ENCODE measurements at places on chromosomes 3 and 15.
A peak's percentile ranks its signal among the peaks of the same experiment; 100 is the strongest.

DNA sequence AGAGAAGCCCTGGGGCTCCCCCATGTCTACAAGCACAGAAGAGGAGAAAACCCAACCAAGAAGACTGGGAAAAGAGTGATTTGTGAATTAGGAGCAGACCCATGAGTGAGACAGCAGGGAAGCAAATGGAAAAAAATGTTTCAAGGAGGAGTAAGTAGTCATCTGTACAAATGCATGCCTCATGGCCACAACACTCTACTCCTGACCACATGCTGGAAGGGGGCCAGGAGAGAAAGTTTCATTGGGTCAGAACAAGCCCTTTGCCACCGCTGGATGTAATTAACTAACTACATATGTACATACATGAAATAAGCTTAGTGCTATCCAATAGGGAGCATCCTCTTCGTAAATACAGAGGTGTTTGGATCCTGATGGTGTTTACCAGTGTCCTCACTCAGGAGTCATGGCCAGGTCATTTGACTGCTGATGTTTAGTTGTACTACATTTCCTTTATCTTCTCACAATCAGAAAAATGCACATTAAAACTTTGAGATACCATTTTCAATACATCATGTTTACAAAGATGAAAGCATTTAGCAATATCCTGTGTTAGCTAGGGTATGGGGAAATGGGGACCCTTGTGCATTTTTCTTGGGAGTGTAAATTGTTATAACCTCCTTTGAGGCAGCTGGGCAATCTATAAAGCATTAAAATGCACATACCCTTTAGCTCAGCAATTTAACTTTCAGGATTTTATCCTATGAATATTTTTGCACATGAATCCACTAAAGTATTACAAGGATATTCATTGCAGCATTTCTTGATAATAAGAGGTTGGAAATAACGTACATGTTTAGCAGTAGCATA lies 27.1 kb downstream of the CLRN1 start:
- no peak for DNase-seq

- DNase-seq, result no peak
Observed at GRCh38 chr15:95839367-95839782, 491.1 kb upstream of the NR2F2 start.

- DNase-seq, result no peak
Observed at GRCh38 chr3:24145981-24146822, 201.1 kb downstream of the NR1D2 start.

DNA sequence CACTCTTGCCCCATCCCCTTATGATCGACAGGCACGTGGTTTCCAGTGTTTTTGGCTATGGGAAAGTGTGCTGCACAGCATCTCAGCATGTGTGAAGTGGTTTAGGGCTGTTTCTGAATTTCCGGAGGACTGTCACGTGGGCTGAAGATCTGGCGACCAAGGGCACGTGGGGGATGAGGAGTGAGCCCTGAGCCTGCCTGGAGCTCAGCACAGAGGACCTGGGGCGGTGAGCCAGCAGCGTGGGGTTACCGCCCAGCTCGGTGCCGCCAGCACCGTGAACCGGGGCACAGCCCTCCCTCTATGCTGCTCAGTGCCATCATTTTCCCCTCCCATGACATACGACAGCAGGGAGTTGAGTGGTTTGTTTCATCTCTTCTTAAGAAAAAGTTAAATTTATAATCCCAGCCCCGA lies 150.2 kb downstream of the DNAJB8 start:
- peak; percentile 40 for DNase-seq

- no peak for DNase-seq
Observed at GRCh38 chr3:55000546-55000945, 72.7 kb upstream of the LRTM1 start.

GRCh38 chr3:88408097-88408496 lies 258.3 kb downstream of the C3orf38 start:
- DNase-seq, result no peak

DNA sequence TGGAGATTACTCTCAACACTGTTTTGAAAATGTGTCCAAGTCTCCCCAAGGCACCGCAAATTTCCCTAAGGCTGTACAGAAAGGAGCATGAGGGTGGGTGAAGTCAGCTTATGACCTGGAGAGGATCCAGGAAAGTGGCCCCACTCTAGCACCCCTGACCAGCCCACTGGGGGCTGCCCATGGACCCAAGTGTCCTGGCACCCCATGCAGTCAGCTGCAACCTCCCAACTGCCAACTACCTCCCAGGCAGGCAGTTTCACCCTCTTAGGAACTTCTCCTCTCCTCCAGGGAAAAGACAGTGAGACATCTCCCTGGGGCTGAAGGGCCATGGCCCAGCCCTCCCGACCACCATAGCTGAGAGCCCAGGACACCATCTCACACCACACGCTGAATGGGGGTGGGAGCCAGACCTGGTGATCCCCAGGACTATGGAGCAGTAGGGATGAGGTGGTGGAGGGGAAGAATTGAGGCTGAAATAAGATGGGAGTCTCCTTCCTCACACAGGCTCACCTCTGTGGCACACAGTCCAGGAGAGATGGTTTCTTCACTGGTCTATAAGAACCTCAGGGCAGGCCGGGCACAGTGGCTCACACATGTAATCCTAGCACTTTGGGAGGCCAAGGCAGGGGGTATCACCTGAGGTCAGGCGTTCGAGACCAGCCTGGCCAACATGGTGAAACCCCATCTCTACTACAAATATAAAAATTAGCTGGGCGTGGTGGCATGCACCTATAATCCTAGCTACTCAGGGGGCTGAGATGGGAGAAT lies 104.4 kb downstream of the DAPK2 start:
- no peak for DNase-seq

- DNase-seq, result no peak
Observed at GRCh38 chr15:64092864-64093626, 593 bp downstream of the CIAO2A start.
